ENCODE measurements at places on chromosomes 4 and X. TPM values are rescaled to one million over a fixed set of nuclear protein-coding genes. Genes with fewer than 3 reads are reported as not detected.

EVC2 gene
- total RNA-seq = 11.1 TPM

SUPT20HL2 gene
- not detected for total RNA-seq

BTC gene
- total RNA-seq = 2.4 TPM

UGT2B15 gene
- not detected for total RNA-seq

CCDC149 gene
- total RNA-seq = 15.5 TPM

SPANXN3 gene
- total RNA-seq = not detected

MED12 gene
- 44.0 TPM for total RNA-seq

USP17L10 gene
- total RNA-seq = not detected

RPS6KA6 gene
- 0.49 TPM for total RNA-seq

ATP6AP1 gene
- 51.3 TPM for total RNA-seq

TEX11 gene
- total RNA-seq = not detected

IQSEC2 gene
- 21.6 TPM for total RNA-seq

SPANXN4 gene
- total RNA-seq = not detected

XKRX gene
- total RNA-seq = 0.34 TPM

PAGE5 gene
- not detected for total RNA-seq

CYSLTR1 gene
- 8.5 TPM for total RNA-seq

MED14 gene
- 39.3 TPM for total RNA-seq

GAGE1 gene
- not detected for total RNA-seq

VEGFD gene
- 6.3 TPM for total RNA-seq

H2BW1 gene
- total RNA-seq = not detected

TLL1 gene
- 9.6 TPM for total RNA-seq

NUDT9 gene
- total RNA-seq = 12.6 TPM

PHKA2 gene
- 14.8 TPM for total RNA-seq

TCEAL9 gene
- total RNA-seq = 72.4 TPM

SATL1 gene
- not detected for total RNA-seq

XAGE2 gene
- not detected for total RNA-seq

APELA gene
- total RNA-seq = not detected

BCAP31 gene
- total RNA-seq = 334 TPM

CXCL10 gene
- not detected for total RNA-seq

CAPN6 gene
- not detected for total RNA-seq

ADAMTS3 gene
- 4.4 TPM for total RNA-seq

ARR3 gene
- not detected for total RNA-seq

GUCY2F gene
- total RNA-seq = not detected

RPL36A gene
- 2,041 TPM for total RNA-seq

RAB40A gene
- 0.65 TPM for total RNA-seq

GAGE2A gene
- not detected for total RNA-seq

NPY2R gene
- total RNA-seq = 0.65 TPM

FAM9C gene
- 0.17 TPM for total RNA-seq

POLN gene
- total RNA-seq = 10.5 TPM

MAML3 gene
- total RNA-seq = 11.1 TPM

GPR143 gene
- not detected for total RNA-seq

DMRTC1 gene
- not detected for total RNA-seq

MBTPS2 gene
- 10.3 TPM for total RNA-seq

COL25A1 gene
- total RNA-seq = 4.9 TPM

MAGEA12 gene
- total RNA-seq = not detected

AFP gene
- total RNA-seq = not detected

CFI gene
- total RNA-seq = 22.9 TPM

CLGN gene
- total RNA-seq = not detected

PAGE1 gene
- total RNA-seq = not detected

ZDHHC9 gene
- 27.1 TPM for total RNA-seq

EREG gene
- 1.8 TPM for total RNA-seq

TXK gene
- 9.9 TPM for total RNA-seq

TCEAL7 gene
- 2.6 TPM for total RNA-seq

ADAM29 gene
- not detected for total RNA-seq
